SHP77 treated with DMSO at 0.1 percent for 48 hours (cell line): ENCODE measurements at places on chromosomes 12 and 14.
A peak's percentile ranks its signal among the peaks of the same experiment; 100 is the strongest.

GRCh38 chr12:107650977-107651376 is 34.6 kb upstream of the PWP1 start:
- DNase-seq, result peak; percentile 23

DNA sequence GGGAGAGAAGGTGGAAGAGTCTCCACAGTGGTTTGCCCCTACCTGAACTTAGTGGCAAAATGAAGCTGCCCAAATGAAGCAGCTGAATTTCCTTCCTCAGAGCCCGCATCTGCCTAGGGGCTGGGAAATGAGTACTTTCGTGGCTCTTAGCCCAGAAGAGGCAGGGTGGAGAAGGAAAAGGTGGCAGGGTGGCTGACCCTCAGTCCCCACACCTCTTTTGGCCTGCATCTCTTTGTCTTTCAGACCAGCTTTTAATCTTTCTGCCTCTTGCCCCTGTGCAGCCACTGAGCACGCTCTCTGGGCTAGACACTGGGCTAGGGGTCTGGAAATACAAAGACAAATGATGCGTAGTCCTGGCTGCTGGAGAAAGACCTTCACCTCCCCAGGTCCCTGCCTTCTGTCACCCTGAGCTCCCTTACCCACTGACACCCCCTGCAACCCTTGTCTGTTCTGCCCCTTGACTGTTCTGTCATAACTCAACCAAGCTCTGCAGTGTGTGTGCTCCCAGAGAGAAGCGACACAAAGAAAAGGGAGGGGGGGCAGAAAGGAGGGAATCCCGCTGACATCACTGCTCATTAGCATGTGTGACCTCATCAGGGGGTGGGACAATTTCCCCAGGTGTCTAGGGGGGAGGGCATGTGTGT is 371 bp upstream of the REM2 start:
- peak; percentile 26 for DNase-seq

DNA sequence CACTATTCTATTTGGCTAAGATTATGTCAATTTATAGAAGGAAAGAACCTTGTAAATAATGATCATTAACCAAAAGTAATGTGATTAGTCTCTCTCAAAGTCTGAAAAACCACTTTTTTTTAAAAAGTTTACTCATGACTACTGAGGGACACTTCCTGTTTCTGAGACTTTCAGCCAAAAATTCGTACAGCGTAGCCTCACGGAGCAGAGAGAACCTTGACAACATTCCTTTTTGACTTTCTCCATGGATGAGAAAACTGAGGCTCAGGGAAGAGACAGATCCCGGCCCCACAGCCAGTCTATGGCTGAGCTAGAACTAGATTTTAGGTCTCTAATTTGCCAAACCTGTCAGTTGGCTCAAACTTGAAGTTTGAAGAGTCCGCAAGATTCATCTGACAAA is 68.2 kb downstream of the DAD1 start:
- DNase-seq, result no peak

- DNase-seq, result no peak
These were observed 65.6 kb upstream of the PTGR2 start for GRCh38 chr14:73785834-73786635.

- no peak for DNase-seq
These were observed 2.9 kb upstream of the SRGAP1 start for GRCh38 chr12:63841571-63841970.

GRCh38 chr12:89970722-89971121 is 262.1 kb upstream of the ATP2B1 start:
- DNase-seq, result no peak

DNA sequence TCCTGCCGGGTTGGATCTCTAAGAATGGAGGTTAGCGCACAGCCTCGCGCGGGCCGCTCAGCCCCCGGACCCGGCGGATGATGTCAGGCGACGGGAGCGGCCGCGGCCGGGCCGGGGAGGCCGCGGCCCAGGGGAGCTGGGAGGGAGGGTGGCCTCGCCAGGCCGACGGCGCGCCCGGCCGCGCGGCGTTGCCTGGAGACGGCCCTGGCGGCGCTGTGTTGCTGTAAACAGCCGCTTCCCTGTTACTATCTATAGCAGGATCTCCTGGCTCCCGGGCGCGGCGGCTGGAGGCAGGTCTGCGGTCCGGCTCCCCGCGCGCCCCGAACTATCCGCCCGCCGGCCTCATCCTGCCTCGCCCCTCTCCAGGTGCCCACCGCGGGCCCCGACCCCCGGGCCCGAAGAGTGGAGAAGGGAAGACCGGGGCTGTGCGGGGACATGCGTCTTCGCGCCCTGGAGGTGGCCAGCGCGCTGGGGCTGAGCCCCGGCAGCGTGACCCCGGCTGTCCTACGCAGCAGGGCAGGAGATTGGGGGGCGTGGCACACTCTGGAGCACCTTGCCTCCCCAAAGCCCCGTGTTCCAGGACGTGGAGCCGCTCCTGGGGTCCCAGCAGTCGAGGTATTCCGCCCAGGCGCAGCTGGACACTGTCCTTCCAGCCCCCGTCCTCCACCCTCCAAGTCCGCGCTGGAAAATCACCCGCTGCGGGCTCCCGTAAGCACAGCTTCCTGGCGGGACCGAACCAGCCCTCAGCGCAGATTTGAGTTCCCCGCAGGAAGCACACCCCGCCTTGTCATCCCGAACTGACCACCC is 1.4 kb upstream of the FOS start:
- peak; percentile 60 for DNase-seq

DNA sequence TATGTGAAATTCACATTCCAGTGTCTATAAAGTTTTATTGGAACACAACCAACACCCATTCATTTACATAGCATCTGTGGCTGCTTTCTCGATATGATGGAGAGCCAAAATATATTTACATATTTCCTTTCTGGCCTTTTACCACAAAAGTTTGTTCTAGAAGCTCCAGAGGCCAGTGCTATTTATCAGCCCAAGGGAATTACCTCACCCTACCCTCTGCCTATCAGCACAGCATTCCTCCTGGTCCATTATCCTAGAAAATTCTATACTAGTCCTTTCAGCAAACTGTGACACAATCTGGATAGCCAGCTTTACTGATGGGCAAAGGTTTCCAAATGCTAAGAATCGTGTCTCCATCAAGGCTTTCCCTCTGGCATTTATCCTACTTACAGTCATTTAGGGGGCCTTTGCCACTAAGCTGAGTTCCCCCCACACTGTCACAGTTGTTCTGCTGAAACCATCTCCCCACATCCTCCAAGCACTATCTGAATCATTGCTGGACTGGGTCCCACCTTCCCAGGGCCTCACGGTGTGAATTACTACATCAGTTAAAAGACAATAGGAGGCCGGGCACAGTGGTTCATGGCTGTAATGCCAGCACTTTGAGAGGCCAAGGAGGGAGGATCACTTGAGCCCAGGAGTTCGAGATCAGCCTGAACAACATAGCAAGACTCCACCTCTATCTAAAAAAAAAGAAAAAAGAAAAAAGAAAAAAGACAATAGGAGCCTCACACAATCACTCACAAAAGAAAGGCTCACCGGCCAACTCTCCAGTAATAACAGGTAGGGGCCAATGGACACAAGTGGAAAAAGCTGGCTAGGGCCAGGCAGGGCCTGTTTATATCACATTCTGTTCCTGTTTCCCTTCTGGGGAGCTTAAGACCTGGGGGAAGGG is 12.1 kb downstream of the SYNE3 start:
- DNase-seq, result no peak

DNA sequence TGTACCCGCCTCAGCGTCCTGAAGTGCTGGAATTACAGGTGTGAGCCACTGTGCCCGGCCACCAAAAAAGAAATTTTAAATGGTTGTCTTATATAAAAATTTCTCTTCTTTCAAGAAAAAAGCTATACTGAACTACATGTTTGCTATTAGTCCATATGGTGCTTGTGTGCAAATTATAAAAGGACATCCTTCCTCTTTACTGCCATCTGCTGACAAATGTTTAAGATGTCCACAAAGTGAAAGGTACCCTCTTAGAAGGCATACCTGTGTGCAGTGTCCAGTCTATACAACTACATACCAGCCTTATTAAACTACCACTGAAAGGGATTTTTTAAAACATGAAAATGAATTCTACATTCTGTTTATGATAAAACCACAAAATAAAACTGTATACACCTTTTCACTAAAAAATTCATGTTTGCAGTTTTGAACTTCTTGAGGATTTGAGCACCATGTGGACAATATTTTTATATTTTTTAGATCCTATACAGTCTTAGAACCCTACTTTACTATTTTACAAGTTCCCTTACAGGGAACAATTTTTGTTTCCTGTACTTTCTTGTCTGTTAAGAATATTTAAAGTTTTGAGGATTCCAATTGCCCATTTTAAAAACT is 32.8 kb upstream of the TOMM20L start:
- DNase-seq, result peak; percentile 9

- DNase-seq, result no peak
These were observed 90.9 kb upstream of the MANSC4 start for GRCh38 chr12:27870939-27871338.

DNA sequence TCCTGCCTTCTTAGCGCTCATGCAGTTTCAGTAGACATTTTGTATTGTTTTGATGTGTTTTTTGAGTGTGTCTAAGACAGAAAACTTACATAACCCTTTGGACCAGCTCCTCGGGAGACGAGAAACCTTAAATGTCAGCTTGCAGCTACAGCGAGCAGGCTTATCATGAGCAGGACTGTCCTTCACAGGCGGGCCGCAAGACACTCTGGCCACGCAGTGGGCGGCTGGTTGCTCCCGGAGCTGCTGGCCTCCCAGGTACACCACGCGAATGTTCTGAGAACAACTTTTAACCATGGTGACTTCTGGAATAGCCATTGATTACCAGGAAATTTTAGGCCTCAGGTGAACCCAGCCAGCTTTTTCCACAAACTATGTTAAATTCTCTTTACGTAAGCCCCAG is 164.1 kb upstream of the DIO3 start:
- no peak for DNase-seq

- no peak for DNase-seq
These were observed 21.0 kb downstream of the WIF1 start for GRCh38 chr12:65100140-65100539.

DNA sequence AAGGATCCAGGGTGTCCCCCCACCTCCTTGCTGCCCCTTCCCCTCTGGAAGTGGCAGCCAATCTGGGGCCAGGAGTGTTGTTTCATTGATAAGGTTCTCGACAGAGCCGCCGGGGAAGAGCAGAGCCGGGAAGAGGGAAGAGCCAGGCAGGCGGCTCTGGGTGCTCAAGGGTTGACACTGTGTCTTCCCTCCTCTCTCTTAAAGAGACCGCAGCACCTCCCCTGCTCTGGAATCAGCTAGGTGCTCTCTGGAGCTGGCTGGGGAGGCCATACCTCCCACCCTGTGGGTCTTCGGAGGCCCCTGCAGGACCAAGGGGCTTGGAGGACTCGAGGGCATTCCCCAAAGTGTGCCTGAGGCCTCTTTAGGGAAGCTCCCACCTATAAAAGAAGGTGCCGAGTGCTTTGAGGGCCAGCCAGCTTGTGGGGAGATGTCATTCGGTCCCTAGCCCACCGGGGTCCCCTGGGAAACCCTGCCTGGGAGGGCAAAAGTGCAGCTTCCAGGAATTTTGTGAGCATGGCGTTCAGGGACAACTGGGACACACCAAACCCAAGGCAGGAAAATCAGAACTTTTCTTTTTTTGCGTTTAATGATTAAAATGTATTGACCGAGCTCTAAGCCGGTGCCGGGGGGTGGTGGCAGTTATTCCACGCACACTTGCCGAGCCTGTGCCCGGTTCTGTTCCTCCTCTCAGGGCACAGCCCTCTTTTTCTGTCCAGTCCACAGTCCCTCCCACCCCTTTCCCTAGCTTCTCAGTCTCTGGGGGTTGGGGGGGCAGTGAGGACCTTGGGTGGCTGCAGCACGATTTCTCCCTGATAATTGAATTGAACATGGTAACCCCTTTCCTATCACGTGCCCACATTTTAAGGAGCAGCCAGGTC is 3.0 kb downstream of the SETD1B start:
- no peak for DNase-seq

DNA sequence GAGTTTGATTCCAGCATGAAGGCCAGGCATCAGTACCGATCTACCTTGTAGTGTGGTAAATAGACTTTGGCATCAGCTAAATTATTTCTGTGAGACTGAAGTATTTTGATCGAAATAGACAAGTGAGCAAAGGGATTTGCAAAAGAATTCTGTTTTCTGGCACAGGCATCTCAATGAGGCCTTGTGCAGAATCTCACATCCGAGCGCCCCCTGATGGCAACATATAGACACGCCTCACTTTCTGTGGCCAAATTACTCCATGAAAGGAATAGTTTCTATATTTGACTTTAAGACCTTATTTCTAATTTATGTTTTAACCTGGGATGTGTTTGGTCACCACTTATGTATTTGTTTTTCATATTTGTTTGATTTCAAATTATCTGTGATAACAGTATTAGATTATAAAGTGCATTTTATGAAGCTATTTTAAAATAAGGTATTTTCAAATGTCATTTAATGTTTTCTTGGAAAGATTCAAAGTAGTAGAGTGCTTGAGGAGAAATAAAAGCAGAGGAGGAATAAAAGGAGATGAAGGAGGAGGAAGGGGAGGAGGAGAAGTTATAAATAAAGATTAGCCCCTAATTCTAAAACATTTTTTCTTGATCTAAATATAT is 731.9 kb downstream of the NRXN3 start:
- DNase-seq, result no peak

DNA sequence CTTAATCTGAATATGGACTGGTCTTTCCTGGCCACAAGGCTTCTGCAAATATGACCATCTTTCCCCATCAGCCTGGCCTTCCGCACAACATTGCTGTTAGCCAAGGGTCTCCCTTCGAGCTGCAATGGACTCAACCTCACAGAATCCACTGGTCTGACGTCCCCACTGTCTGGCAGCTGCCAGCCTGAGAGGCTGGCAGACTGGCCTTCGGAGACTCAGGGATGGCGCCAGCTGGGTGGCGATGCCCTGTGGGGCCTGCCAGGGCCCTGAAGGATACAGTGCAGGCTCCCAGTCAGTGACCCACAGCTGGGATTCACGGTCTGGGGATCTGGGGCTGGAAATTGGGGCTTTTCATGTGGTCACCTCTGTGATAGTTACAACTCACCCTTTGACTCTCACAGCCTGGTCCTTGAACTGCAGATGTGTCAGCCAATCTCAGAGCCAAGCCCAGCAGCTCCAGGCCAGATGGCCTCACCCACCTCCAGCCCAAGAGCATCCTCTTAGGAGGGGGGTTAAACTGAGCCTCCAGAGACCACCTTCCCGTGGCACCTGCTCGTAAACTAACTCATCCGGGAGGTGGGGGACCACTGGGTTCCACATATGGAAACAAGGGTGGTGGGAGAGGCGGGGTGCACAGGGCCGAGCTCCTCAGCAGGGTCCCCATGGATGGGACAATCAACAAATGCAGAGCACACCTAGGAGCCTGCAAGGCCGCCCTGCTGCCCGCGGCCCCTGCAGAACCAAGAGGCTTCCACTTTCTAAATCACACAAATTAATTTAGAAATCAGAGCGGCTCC is 21.1 kb upstream of the C14orf180 start:
- DNase-seq, result no peak

GRCh38 chr14:42504433-42504832 is 897.8 kb downstream of the LRFN5 start:
- DNase-seq, result no peak
